ENCODE measurements at places on chromosomes 7 and 10.

DNA sequence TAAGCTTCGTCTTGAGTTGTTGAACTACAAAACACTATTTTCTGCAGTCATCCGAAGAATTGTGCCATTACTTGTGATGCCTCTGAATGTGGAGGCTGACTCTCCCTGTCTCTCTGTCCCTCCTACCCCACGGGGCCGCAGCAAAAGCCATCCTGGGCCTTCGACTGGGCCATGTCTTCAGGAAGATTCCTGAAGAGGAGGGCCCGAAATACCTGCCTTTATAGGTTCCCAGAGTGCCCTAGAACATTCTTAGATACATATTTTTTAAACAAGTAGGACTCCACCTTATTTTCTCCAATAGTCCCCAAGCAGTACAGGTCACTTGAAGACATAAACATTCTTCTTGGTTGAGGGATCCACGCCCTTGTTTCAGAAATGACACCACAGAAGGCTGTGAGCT, 8.1 kb downstream of the IGFBP3 start:
- no peak for DNase-seq

DNA sequence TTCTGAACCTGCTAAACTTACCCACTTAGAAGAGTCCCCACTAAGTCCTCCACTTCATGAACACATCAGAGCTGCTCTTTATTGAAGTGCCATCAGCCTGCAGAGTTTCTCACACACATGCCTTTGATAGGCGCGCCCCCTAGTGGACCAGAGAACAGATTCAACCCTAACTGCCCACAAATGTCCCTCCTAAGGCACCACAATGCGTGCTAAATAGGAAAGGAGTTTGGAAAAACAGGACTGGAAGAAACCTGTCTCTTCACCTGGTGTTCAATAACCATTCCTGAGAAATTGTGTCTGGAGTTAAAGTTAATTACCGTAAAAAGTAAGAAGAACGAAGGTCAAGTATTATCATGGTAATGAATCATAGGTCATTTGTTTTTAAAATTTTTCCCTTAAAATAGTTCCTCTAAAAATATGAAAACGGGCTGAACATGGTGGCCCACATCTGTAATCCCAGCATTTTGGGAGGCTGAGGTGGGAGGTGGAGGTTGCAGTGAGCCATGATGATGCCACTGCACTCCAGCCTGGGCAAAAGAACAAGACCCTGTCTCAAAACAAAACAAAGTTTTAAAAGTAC, 249.7 kb downstream of the ELMO1 start:
- DNase-seq, result peak; percentile 61

DNA sequence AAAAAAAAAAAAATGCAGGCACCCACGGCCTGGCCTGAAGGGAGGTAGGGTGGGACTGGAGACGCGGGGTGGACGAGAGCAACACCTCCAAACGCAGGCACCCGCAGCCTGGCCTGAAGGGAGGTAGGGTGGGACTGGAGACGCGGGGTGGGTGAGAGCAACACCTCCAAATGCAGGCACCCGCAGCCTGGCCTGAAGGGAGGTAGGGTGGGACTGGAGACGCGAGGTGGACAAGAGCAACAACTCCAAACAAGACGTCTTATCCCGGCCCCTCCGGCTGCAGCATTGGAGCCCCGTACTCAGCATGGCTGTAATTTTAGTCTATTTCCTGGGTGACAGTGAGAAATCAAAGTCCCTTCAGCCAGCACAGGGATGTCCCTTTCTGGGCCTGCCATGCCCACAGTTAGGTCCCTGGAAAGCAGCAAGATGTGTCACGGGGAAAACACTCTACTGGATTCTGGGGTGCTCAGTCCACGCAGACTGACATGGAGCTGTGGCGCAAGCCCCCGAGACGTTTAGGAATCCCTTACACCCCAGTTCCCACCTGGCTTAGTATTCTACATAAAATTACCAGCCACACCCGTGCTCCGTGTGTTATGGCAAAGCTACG, 119.9 kb downstream of the WDR37 start:
- DNase-seq, result no peak

GRCh38 chr10:58952747-58953466, 223.5 kb upstream of the PHYHIPL start:
- DNase-seq, result peak; percentile 30

GRCh38 chr7:30420662-30421061, 57.9 kb downstream of the NOD1 start:
- DNase-seq, result no peak

Measured in GM13977 (cell line).